ENCODE measurements at places on chromosomes 3 and 15.

GRCh38 chr3:23873941-23874340 lies 42.8 kb downstream of the NKIRAS1 start:
- no peak for DNase-seq

DNA sequence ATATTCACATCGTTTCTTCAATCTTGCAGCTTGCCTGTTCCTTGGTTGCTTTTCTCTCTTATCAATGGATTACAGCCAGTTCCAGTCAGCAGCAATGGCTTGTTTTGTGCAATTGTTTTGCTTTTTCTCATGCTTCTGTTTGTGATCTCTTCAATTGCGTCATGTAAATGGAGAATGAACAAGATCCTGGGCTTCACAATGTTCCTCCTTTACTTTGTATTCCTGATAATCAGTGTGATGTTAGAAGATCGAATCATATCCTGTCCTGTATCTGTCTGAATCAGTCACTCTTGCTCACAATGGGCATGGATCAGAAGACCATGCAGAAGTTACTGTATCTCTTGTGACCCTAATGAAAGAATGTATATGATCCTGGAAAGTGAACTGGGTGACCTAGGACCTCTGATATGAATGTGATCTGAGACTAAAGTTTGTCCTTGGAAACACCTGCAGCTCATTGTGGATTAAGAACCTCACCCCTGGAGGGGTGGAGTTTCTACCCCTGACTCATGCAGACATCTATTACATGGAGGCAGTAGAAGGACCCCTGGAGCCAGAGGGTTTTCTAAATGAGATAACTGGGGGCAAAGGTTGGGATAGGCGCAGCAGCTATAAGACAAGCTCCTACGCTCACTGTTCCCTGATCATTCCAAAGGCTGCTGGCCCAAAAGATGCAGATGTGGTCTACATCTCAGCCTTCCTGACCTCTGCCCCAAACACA lies 32.2 kb downstream of the SLC24A1 start:
- DNase-seq: no peak

DNA sequence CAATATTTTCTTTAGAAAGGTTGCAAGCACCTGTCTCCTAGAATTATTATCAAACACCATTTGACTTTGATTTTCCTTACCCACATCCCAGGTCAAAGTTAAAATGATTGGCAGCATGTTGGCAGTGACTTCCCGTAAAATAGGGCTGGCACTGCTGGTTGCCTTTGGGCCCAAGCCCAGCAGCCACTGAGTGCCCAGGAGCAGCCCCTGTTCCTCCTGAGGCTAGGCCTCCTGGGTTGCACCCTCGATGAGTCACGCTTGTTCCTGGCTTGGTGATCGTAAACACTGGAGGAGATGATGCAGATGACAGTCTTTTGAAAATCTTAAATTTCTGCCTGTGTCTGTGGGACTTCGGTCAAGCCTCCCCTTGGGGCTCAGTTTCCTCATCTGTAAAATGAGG lies 290.0 kb downstream of the TLE3 start:
- no peak for DNase-seq

GRCh38 chr3:23241256-23241655 lies 38.1 kb downstream of the UBE2E2 start:
- no peak for DNase-seq

DNA sequence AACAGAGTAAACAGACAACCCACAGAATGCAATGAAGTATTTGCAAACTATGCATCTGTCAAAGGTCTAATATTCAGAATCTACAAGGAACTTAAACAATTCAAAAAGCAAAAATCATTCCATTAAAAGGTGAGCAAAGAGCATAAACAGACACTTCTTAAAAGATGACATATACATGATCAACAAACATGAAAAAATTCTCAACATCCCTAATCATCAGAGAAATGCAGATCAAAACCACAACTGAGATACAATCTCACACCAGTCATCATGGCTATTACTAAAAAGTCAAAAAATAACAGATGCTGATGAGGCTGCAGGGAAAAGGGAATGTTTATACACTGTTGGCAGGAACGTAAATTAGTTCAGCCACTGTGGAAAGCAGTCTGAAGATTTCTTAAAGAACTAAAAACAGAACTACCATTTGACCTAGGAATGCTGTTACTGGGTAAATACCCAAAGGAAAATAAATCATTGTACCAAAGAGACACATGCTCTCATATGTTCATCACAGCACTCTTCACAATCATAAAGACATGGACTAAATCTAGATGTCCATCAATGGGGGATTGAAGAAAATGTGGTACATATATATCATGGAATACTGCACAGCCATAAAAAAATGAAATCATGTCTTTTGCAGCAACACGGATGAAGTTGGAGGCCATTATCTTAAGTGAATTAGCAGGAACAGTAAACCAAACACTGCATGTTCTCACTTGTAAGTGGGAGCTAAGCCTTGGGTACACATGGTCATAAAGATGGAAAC lies 393.3 kb upstream of the CBLB start:
- no peak for DNase-seq

GRCh38 chr3:176755552-176755951 lies 441.7 kb downstream of the TBL1XR1 start:
- no peak for DNase-seq

DNA sequence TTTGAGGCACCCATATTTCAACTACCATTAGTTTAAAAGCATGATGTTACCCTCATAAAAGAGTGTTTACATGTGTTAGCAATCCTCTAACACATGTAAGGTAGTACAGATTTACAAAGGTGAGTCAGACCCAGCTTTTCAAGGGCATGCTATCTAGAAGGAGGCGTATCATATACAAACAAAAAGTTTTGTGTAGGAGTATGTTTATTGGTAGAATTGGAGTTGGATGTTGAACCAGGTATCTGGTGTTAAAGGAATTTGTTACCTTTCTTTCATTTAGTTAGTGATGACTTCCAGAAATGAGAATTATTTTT lies 2.4 kb downstream of the HACD3 start:
- no peak for DNase-seq

GRCh38 chr15:85745023-85745422 lies 49.7 kb downstream of the KLHL25 start:
- DNase-seq: no peak

DNA sequence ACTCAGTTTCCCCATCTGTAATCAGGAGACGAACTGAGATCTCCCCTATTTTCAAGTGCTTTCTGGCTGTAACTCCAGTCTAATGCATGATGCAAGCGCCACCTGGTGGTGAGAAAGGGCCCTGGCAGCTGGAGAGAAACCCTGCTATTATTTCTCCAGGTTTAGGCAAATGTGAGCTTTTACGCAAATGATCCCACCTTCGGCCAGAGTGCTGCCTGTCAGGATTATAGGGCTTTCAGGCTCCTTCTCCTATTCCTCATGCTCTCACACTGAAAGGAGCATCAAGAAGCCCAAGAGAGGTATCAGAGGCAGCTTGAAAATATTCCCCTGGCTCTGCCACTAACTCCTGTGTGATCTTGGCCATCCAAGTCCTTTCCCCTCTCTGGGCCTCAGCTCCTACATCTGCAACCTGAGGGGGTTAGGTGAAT lies 93.9 kb upstream of the RASGRF1 start:
- peak; percentile 77 for DNase-seq

- DNase-seq: peak; percentile 55
Observed at GRCh38 chr15:84570164-84570735, 30.6 kb upstream of the ZSCAN2 start.

GRCh38 chr3:162704238-162704637 lies 1207.6 kb downstream of the OTOL1 start:
- DNase-seq: no peak

- DNase-seq: no peak
Observed at GRCh38 chr3:176953106-176954060, 243.9 kb downstream of the TBL1XR1 start.

DNA sequence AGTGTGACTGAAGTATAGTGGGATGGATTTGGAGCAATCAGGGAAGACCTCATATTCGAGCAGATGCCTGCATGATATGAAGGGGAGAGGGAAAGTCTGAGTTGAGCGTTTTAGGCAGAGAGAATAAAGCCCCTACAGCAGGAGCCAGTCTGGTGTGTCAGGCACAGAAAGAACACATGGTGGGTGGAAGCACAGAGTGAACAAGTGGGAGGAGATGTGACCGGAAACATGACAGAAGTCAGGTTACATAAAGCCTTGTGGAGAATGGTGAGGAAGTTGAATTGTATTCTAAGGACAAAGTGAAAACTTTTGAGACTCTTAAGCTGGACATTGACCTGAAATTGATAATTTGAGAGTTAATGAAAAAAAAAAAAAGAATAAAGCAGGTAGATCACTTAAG lies 541.0 kb downstream of the PLOD2 start:
- DNase-seq: no peak

DNA sequence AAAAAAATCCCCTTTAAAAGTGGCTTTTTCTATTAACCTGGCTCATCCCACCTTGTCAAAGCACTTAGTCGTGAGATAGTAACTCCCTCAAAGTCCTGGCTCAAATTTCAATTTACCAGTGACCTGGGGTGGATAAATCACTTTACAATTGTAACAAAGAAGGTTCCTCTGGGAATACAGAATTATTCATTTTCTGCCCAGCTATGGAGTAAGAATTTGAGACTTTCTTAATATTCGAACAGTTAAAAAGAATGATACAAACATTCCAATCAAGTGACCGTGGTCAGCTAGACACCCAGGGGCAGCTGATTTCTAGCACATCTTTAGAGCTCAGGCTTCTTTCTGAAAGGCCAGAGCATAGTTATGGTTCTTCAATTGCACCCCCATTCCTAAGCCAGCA lies 291.0 kb upstream of the TGFBR2 start:
- no peak for DNase-seq

DNA sequence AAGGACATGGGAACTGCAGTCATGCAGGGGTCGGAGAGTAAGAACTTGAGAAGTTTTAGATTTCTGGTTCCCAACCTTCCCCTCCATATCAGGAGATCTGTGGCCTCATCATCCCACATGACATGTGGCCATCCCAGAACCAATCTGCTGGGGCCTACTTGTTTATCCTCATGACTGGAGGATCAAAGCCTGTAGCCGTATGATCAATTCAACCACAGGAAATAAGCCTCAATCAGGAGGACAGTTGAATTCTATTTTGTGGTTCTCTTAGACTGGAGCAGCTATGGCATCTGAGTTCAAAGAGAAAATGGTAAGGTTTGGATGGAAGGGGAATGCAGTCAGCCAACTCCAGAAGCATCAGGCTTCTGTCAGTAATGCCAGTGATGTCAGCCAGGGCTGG lies 57.2 kb downstream of the IL16 start:
- no peak for DNase-seq

DNA sequence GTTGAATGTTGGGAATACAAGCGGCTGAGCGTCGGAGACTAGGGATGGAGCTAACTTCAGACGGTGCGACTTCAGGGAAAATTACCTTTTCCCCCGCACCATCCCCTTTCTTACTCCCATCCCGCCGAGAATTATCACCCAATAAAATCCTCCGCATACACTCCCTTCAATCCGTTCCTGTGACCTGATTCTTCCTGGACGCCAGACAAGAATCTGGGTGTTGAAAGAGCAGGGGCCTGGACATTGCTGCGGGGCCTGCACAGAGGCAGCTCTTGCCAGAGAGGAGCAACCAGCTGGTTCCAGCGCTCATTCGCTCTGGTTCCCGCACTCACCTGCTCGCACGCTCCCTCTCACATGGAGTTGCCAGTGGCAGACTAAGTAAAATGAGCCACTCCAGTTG lies 241.9 kb downstream of the ALCAM start:
- DNase-seq: no peak

GRCh38 chr3:99607151-99607550 lies 31.2 kb upstream of the COL8A1 start:
- no peak for DNase-seq

DNA sequence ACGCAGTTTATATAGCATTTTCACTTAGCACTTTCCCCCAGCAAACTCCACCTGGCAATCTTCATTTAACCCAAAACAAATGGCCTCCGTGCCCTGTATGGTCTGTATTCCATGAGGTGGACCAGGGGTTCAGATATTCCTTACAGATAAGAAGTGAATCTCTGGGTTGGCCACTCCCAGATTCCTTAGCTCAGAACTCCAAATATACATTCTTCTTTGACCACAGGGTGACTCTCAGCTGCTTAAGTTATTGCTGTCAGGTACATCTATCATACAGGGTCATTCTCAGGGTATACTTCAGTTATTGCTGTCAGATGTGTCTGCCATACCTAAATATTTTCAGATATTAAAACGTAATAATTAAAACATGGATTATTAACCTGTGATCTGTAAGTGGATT lies 229.8 kb downstream of the TBL1XR1 start:
- DNase-seq: no peak
